ENCODE measurements at places on chromosomes 5 and 9.

- DNase-seq, result no peak
Measured at GRCh38 chr5:175463641-175464040, 14.7 kb upstream of the SFXN1 start.

DNA sequence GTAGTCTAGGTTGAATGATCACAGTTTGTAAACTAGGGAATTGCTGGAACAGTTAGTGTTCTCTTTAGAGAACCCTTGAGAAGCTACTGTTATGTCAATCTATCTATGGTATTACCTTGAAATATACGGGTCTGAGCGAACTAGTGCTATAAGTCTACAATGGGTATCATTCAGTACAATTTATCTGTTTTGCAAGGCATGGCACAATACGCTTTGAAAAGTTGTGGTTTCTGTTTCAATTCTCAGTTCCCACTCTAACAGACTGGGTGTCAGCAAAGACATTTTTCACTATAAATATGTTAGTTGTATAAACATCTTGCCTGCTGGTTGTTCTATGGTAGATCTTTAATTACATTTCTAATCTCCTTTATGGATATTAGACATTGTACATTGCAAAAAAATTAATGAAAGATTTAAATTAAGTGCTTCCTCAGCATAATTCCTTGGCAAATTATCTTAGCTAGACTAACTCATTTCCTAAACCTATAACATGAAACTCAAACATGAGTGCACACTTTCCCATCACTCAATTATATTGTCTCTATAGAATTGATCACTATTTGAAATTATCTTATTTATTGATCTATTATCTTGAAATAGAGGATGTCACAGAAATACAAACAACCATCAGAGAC, 24.9 kb upstream of the SLCO6A1 start:
- DNase-seq, result no peak

- no peak for DNase-seq
Measured at GRCh38 chr9:115090486-115090885, 27.5 kb downstream of the TNC start.

GRCh38 chr5:128099944-128100343, 16.4 kb downstream of the SLC12A2 start:
- DNase-seq, result no peak

- DNase-seq, result no peak
Measured at GRCh38 chr9:12812710-12813109, 37.9 kb downstream of the LURAP1L start.

DNA sequence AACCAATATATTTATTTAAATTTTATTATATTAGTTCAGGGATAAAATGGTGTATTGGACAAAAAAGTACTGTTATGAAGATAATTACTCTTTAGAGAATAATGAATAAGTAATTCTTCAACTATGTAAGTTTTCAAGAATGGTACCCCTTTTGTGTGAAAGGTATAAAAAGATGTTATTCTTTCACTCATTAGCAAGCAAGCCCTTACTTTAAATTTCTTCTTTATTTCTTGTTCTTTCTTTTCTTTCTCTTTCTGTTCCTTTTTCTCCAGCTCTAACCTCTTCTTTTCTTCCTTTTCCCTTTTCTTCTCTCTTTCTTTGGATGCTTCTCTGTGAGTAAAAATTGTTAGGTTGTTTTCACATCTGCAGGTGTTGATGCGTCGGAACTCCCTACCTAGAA, 63.2 kb upstream of the RICTOR start:
- no peak for DNase-seq

DNA sequence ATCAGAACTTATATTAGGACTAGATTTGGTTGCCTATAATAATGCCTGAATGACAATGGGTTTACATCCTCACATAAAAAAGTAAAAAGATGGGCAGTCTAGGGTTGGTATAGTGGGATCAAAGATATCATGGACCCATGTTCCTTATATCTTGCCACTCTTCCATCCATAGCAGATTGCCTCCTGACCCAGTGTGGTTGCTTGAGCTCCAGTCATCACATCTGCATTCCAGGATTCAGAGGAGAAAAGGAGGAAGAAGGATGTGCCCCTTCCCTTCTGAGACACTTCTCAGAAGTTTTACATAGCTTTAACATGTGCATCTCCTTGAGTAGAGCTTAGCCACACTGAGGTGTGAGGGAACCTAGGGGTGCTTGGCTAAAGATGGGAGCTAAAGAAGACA, 22.9 kb downstream of the RALGPS1 start:
- DNase-seq, result no peak

- no peak for DNase-seq
Measured at GRCh38 chr9:137301081-137301947, 757 bp downstream of the NRARP start.

DNA sequence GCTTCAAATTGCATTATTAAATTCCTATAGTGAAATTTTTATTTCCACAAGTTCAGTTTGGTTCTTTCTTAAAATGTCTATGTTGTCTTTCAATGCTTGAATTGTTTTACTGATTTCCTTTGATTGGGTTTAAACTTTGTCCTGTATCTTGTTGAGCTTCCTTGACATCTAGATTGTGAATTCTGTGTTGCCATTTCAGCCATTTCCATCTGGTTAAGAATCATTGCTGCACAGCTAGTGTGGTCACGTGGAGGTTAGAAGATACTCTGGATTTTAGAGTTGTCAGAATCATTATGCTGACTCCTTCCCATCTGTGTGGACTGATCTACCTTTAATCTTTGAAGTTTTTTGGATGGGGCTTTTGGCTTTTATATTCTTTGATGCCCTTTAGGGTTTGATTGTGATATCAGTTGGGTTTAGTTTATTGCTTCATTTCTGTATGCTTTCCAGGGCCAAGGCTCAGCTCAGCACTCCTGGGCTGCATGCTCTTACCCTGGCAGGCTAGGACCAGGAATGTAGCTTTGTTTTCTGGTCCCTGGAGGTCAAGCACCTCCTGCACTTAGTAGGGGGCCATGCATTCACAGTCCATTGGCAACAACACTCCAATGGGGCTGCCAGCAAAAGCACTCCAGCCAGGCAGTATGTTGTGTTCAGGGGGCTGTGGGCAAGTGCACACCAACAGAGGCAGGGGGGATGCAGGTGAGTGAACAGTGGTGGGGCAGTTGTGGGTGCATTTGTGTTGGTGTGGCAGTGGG, 141.4 kb downstream of the PRR16 start:
- no peak for DNase-seq

DNA sequence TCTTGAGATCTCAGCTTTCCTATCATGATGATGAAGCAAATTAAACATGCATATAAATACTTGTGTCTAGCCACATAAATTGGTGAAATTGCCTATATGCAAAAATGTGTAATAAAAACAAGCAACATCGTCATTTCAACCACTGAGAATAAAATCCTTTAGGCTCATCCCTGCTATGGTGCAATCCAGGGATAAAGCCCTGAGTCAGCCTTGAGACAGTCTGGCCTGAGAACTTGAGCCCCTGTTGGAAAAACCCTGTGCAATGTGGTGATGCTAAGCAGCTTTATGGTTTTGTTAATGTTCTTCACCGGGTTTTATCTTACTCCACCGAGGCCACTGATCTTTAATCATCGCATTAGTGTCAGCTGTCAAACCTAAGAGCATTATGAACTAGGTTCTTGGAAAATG, 170.5 kb downstream of the DCP2 start:
- DNase-seq, result no peak

GRCh38 chr9:88645172-88645878, 110.3 kb downstream of the NXNL2 start:
- DNase-seq, result no peak

DNA sequence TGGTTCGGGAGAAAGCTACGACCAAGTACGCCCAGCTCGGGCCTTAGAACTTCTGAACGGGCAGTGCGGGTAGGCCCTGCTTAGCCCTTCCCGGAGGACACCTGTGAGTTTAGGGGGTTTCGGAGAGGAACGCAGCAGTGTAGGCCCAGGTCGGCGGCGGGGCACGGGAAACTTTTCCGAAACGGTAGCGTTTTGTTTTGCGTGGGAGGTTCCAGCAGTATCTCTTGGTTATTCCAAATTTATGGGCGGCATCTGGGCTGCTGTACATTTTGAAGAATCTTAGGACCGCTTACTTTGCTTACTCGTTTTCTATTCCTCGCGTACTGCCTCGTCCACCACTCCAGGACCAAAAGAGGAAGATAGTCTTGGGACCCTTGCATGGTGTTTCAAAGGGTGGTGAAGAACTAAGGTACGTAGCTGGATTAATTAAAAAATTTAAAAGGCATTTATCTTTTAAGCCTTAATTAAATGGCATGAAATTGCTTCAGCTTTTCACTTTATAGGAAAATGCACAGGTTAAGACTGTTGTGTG, 492 bp downstream of the TENT2 start:
- peak; percentile 25 for DNase-seq

- no peak for DNase-seq
Measured at GRCh38 chr5:161084115-161084514, 232.1 kb upstream of the ATP10B start.

DNA sequence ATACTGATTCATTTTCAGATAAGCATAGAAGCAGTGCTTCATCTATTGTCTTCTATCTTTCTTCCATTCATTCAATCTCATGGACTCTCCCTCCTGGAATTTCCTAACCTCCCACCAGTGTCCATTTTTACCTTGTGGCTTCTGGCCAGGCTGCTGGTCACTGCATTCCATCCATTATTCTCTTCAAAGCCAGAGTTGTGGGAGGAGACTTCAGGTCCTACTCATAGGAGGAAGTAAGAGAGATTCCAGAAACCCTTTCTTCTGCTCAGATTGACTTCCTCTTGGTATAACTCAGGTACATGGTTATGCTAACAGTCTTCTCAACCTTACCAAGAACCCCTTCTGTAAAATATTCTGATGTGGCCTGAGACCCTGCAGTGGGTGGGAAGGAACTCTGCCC, 153.3 kb upstream of the SLC12A2 start:
- DNase-seq, result no peak

DNA sequence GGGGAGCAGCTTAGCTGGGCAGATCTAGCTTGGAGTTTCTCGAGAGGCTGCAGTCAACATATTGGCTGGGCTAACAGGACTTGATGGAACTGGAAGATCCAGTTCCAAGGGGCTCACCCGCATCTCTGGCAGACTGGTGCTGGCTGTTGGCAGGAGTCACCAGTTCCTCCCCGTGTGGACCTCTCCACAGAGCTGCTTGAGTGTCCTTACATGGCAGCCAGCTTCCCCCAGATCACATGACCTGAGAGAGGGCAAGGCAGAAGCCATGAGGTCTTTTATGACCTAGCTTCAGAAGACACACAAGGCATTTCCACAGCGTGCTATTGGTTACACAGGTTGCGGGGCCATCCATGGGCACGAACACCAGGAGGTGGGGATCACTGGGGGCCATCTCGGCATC, 26.4 kb upstream of the RXRA start:
- no peak for DNase-seq

- DNase-seq, result no peak
Measured at GRCh38 chr9:134699343-134699740, 57.7 kb downstream of the COL5A1 start.

GRCh38 chr5:32346869-32347268, 34.1 kb upstream of the MTMR12 start:
- DNase-seq, result no peak

GRCh38 chr5:32934529-32934928, 223.4 kb downstream of the NPR3 start:
- DNase-seq, result no peak

DNA sequence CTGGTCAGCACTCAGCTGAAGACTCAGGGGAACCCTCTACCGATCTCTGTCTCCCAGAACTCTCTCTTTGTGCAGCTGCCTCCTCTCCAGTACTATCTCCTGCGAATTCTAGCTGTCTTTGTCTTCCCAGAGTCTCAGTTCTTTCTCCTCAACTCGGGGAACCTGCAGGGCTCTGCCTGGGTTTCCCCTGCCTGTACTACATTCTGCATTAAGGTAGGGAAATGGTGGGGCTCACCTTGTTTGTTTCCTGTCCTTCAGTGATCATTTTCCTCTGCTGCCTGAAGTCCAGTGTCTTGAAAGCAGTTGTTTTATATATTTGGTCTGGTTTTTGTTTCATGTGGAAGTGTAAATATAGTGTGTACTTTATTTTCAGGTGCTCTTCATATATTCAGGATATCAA, 43.1 kb upstream of the IGFBPL1 start:
- DNase-seq, result no peak

- DNase-seq, result no peak
Measured at GRCh38 chr9:94668928-94669729, 29.8 kb upstream of the FBP1 start.

- DNase-seq, result no peak
Measured at GRCh38 chr9:522658-523057, 308.0 kb downstream of the DOCK8 start.

DNA sequence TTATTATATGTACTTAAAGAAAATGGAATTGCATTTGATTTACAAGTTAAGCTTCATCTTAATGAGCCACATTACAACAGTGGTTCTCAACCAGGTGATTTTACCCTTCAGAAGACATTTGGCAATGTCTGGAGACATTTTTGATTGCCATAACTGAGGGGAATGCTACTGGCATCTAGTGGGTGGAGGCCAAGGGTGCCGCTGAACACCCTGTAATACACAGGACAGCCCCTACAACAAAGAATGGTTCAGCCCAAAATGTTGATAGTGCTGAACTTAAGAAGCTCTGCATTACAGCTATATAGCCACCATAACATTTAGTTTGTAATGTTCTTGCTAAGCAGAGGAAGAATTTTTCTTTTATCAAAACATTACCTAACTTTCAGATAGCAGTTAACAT, 103.1 kb downstream of the PAM start:
- DNase-seq, result no peak

DNA sequence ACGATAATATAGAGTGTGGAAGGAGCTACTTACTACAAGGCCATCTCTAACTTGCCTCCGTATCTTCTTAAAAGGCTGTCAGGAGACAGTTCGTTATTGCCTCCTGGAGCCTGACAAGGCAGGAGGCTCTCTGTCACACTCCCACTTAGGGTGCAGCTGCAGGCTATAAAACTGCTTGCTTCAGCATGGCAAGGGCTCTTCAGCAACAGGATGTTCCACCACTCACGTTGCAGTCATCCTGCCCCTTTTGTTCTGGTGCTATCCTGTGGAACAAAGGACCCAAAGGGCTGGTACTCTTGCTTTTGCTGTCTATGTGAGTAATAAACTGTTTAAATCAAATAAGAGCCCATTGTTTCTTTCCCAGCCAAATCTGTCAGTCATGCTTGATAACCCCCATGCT, 508.9 kb downstream of the NTRK2 start:
- peak; percentile 44 for DNase-seq

GRCh38 chr5:132012371-132013005, 1.0 kb upstream of the ACSL6 start:
- peak; percentile 45 for DNase-seq

DNA sequence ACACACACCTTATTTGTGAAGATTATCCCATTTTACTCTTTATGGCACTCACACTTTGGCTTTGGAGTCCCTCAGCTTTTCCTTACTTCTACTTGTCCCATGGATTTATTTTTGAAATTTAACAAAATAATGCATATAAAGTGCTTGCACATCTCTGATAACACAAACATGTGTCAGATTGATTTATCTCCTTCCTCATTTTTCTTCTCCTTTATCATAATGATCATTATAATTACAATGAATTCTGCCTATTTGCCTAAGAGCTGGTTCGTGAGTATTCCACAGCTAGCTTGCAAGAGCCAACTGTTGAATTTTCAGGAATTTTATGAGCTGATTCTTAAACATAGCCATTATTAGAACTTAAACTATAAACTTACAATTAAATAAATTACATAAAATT, 347.7 kb downstream of the CHSY3 start:
- no peak for DNase-seq

Data from right renal cortex interstitium (tissue), 3 donors.